ENCODE measurements at places on chromosomes 16 and 17. TPM values are rescaled to one million over a fixed set of nuclear protein-coding genes. Genes with fewer than 3 reads are reported as not detected.

DNA sequence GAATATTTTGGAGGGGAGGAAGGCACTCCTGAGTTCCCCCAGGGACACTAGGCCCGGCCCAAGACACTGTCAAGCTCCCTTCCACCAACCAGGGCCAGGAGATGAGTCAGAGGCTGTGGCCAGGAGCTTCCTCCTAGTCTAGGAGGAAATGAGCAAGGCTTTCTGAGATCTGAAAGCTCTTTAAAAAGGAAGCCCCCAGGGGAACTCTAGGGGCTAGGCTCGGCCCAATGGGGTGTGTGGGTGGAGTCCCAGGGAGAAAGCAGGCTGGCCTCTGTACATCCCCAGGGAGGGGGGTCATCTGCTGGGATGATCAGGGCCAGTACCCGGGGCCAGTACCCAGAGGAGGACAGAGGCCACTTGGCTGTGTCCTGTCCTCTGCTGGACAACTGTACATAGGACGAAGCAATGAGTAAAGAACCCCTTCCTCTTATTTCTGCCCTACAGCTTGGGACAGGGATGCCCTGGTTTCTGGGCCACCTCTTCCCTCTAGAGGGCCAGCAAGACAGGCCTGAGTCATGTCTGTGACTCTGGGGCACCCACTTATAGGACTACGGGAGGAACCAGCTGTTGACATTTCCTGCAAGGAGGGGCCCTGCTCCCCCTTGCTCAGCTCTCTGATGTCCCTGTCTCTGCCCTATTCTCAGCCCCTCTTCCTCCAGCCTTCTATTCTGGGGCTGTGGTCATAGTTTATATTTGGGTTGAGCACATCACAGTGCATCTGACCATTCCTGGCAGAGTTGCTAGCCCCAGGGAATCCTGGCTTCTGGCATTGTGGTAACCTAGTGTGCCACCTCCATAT lies 2.7 kb downstream of the FHOD1 start:
- no peak for DNase-seq

GRCh38 chr16:85215478-85216118 lies 103.3 kb upstream of the CIBAR2 start:
- DNase-seq, result no peak

DNA sequence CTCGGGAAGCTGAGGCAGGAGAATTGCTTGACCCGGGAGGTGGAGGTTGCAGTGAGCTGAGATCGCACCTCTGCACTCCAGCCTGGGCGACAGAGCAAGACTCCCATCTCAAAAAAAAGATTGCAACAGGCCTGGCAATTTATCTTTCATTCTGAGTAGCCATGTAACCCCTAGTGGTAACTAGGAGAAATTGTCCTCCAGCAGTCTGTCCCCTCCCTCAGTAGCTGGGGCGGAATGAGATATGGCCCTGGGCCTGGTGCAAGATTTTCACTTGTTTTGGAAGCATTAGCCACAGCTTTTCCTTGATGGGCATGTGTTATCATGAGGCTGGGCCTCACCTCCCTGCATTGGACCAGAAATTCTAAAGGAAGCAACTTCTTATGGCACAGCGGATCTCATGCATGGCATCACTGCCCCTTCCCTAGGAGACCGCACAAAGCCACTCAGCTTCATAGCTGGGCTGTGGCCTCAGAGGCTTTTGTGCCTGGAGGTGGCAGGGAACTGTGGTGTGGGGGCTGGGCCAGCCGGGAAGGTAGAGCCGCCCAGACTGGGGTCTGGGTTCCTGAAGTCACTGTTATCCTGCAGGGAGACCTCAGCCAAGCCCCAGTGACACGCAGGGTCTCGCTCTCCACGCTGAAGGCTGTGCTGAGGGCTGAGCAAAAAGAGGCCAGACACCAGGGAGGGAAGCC lies 13.4 kb downstream of the NATD1 start:
- no peak for DNase-seq

GRCh38 chr17:47738178-47738577 lies 5.1 kb downstream of the TBX21 start:
- no peak for DNase-seq

DNA sequence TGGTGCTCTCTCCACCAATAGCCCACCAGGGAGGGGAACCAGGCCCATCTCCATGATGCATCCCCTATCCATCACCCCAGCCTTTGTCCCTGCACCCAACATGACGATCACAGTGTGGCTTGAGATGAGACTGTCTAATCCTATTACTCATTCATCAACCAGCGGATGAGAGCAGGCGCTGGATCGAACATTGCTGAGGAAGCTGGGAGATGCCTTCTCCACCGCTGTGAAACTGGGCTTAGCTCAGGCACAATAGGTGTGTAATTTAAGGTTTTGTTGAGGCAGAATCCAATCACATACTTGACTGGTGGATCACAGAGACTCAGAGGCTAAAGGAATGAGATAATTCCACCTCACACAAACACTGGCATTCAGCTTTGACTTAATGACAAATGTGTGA lies 64.6 kb upstream of the IRX3 start:
- no peak for DNase-seq

- no peak for DNase-seq
Observed at GRCh38 chr17:79737922-79738578, 7.3 kb downstream of the ENPP7 start.

GRCh38 chr17:66842505-66842904 lies 7.6 kb downstream of the CACNG5 start:
- no peak for DNase-seq

GRCh38 chr16:78257376-78257728 lies 157.9 kb downstream of the WWOX start:
- no peak for DNase-seq

DNA sequence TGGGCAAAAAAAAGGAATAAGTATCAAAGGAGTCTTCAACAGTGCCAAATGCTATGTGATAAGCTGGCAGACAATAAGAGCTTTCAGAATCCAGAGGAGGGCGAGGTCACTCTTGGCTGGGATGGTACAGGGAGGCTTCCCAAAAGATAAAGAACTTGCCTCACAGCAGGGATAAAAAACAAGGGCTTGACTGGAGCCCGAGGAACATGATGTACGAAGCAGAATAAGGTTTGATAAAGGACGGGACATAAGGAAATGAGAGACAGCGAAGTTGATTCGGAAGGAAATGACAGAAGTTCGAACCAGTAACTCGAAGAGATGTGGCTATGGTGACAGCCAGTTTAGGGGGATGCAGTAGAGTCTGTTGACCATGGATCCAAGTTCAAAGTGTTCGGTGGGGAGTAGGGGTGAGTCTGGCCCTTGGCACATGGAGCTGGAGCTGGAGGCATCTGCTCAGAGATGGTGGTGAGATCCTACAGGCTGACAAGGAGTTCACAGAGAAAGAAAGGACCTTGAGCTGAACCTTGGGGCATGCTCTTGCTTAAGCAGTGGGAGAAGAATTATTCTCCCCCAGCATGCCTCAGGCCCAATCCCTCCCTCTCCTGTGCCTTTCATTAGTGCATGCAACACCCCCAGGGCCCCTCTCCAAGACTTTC lies 137.6 kb upstream of the RCVRN start:
- DNase-seq, result no peak

GRCh38 chr16:68972720-68973119 lies 129.4 kb downstream of the TANGO6 start:
- no peak for DNase-seq

DNA sequence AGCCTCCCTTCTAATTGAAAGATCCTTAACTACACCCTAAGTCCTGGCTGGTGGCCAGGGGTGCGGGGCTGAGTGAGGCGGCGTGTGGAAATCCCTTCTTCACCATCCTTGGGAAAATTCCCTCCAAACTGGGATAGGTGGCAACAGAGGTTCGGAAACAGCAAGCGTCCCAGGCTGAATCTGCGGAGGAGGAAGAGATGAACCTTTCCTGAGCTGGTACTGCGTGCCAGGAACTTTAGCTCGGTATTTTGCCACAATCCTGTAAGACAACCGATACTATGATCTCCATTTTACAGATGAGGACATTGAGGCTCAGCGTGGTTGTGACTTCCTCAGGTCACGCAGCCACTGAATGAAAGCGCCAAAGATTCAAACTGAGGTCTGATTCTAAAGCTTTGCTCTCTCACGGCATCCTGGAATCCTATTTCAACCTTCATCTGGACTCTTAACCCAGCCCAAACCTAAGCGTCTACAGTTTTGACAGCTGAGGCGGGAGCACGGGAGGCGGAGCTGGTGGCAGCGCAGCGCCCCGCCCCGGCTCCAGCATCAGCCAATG lies 583 bp upstream of the CYLD start:
- DNase-seq, result no peak

DNA sequence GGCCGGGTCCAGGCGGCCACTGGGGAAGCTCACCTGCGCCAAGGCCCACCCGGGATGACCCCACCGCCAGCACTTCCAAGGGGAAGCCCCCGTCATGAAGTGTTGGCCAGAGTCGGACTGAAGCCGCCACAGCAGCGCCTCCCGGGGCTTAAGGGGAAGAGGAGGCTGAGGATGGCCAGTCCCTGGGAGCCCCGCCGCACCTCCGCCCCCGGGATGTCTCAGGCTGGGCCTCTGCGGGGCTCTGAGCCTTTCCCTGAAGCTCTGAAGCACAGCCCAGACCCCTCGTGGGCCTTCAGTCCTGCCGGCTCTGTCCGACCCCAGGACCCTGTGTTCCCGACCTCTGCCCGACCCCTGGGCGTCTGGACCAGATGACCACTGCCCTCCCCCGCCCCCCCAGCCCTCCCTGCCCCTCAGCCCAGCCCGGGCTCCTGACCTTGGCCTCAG lies 42.8 kb upstream of the ACSF3 start:
- no peak for DNase-seq

DNA sequence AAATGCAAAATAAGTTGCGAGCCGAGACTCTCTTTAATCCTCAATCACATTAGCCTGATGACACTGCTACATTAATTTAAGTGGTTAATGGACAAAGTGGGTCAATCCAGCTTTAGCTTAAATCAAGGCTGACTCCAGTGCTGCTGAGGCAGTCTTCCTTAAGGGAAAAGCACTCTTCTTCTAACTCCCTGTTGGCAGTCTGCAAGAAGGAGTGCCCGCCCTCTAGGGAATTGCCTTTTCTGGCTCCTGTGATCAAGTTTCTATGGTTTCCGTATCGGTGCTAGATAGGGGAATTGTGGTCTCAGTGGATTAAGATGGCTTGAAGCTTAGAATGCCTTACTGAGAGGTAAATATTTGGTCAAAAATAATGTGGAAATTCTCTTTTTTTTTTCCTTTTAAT lies 41.0 kb downstream of the HS3ST3B1 start:
- no peak for DNase-seq

DNA sequence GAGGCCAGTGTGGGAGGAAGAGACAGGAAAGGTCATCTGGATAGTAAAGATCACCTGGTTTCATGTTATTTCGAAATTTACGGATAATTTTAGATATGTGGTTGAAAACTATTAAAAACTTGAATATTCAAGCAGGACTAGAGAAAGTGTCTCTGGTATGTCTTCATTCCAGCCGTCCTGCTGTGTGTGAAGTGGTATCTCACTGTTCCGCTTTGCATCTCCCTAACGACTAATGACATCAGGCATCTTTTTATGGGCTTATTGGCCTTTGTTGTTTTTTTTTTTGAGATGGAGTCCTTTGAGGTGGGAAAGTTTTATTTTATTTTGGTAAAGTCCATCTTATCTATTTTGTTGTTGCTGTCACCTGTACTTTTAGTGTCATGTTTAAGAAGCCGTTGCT lies 214.4 kb upstream of the CHMP6 start:
- no peak for DNase-seq

DNA sequence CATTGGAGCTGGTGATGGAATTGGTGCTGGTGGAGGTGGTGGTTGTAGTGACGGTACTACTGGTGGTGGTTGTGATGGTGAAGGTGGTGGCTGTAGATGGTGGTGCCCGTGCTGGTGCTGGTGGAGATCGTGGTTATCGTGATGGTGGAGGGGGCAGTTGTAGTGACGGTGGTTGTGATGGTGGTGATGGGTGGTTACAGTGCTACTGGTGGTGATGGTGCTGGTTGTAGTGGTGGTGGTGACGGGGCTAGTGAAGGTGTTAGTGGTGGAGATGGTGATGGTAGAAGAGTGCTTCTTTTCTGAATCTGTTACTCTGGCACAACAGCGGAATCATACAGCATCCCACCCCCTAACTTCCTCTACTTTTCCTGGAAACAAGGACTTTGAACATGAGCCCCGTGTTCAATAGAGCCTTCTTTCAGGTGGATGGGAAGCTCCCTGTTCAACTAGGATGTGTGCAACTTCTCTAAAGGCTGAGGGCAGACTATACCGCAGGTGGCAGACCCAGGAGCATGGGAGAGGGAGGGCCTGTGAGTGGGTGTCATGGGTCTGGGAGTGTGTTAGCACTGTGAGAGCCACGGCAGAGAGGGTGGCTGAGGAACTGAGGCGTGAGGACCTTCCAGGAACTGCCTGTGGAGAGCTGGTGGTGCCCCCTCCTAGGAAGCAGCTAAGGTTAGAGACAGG lies 8.2 kb downstream of the TBX21 start:
- no peak for DNase-seq

DNA sequence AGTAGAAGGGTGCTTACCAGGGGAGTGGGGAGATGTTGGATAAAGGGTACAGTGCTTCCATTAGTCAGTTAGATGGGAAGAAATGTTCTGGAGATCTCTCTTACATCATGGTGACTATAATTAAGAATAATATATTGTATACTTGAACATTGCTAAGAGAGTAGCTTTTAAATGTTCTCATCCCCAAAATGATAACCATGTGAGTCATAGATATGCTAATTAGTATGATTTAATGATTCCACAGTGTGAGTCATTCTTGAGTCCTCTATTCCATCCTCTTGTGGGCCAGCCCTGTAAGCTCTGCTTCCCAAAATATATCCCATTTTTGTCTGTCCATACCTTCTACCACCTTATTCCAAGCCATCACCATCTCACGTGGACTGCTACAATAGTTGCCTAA lies 80.6 kb upstream of the CDH11 start:
- no peak for DNase-seq

DNA sequence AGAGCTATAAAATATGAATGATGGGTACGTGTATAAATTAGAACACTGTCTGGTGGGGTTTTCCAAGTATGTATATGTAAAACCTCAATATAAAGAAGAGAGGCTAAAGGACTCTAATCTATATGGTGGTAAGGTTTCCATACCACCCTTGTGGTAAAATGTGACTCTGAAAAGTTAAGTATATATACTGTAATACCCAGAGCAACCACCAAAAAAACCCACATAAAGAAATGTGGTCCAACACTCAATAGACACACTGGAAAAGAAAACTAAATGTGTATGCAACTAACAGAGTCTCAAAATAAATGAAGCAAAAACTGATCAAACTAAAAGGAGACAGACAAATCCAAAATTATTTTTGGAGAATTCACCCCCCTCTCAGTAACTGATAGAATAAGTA lies 72.2 kb downstream of the XPO6 start:
- DNase-seq, result no peak

GRCh38 chr17:21039839-21040575 lies 2.8 kb downstream of the USP22 start:
- no peak for DNase-seq

Gene UBB
- total RNA-seq, result 1,074 TPM

Gene G6PC1
- total RNA-seq, result not detected

Gene PRR11
- 19.7 TPM for total RNA-seq

Gene AOC2
- total RNA-seq, result 2.0 TPM

Gene SHCBP1
- total RNA-seq, result 2.6 TPM

Gene CORO6
- total RNA-seq, result 13.0 TPM

Gene GDPD3
- 5.3 TPM for total RNA-seq

Gene DHX58
- 11.3 TPM for total RNA-seq

Gene TNP2
- total RNA-seq, result not detected

Gene KLHDC4
- 17.8 TPM for total RNA-seq

Gene FBXW10B
- not detected for total RNA-seq

Gene KRT28
- total RNA-seq, result not detected

Gene HBQ1
- 3.7 TPM for total RNA-seq
